NCI-H2171 treated with DMSO at 0.1 percent for 48 hours (cell line): ENCODE measurements at places on chromosomes 16 and 17.

DNA sequence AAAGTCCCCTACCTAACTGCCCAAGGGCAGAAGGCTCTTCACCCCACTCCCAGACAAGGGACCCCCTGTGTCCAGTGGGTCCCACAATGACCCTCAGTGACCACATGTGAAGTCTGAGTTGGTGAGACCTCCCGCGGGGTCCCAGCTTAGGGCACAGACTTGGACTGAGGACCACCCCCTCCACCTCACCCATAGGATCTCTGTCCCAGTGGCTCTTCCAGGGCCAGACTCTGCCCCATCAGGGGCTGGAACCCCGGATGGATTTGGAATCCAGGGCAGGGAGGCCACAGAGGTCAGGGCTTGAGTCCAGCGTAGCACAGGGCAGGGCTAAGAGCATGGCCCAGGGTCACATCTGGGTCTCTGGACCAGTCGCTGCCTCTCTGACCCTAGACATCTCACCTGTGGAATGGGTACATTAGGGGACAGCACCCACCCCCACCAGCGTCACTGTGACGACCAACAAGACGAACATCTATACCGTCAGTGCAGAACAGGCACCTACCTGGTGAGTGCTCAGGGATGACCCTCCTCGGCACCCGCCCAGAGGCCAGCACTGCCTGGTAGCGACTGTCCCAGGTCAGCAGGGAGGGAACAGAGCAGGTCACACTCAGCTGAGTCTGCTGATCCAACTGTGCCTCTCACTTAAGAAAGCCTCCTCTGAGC is 37.7 kb downstream of the TNFRSF13B start:
- no peak for DNase-seq

- no peak for DNase-seq
These were observed 14.2 kb downstream of the BANP start for GRCh38 chr16:87965417-87965816.

GRCh38 chr16:72400257-72401083 is 228.5 kb upstream of the PMFBP1 start:
- DNase-seq, result peak; percentile 79

DNA sequence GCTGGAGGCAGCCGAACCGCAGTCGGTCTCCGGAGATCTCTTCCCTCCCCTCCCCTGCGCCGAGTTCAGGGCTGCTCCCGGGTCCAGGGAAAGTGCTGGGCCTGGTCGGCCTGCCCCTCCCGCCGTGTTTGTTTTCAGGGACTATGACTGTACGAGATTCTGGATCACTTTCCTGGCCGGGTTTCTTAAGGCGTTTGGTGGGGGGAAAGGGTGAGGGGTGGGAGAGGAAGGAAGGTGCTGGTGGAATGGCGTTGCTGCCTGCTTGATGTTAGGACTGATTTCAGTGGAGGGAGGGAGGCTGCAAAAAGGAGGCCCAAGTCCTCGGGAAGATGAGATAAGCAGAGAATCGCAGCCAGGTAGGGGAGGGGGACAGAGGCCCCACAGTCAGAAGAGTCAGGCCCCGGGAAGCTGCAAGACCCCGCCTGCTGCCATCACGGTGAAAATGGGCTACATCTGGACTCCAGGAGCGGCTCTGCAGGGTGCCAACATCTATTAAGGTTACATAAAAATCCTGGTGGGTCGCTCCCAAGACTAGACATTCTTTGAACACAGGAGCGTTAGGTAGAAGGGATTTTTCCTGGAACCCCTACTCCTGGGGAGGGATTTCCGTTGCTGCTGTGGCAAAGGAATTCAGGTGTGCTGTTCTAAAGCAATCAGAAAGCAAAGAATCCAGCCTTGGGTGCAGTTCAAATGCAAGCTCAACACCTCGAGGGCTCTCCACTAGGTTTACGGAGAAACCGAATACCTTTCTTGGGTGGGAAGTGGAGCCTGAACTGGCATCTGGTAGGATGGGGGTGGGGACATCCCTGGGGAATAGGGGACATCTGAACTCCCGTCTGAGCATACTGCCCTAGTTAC is 1.2 kb downstream of the ARHGAP44 start:
- DNase-seq, result peak; percentile 97

DNA sequence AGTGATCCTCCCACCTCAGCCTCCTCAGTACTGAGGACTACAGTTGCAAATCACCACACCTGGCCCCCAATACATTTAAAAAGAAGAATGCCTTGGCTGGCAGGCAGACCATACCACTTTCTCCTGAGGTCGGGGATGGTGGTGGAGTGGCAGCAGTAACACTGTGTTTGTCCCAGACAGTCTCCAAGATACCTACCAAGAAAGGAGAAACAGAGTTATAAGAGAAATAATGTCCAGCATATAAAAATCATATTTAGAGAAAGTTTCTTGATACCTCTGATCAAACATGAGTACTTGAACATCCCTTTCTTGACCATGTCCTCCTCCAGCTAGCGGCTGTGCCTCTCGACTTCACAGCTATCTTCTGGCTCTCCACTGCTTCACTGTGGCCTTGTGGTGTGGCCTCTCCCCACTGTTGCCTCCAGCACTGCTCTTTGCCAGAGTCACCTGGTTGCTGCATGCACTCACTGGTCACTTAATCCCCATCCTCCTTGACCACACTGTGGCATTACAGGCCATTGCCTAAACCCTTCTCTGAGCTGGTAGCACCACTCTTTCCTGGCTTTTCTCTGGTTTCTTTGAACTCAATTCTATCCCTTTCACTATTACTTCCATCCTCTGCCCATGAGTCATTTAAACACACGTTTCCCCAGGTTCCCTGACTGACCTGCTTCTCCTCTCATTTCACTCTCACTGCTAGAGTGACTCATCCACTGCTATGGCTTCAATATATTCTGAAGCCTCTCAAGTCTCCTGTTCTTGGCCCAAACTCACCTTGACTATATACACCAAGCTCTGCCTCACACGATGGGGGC is 45.2 kb downstream of the XPO6 start:
- no peak for DNase-seq

GRCh38 chr17:79104898-79105600 is 30.4 kb downstream of the ENGASE start:
- no peak for DNase-seq

- DNase-seq, result no peak
These were observed 6.0 kb downstream of the NDEL1 start for GRCh38 chr17:8441690-8442089.

- DNase-seq, result no peak
These were observed 108.3 kb upstream of the ZNF750 start for GRCh38 chr17:82948081-82948511.

DNA sequence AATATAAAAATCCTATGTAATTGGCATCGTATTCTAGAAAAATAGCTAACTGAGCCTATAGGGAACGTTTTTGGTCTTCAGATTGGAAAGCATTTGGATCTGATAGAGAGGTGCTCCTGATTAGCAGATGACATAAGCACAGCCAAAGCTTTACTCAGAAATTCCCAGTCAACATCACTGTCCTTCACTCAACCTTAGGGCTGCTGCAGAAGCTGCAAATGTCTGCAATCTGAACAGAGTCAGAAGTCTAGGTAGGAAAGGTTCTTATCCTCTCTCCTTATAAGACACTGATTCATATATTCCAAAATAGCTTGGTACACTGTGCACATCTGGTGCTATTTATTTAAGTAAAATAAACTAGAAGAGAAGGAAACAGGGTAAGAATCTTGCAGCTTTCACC is 19.2 kb downstream of the STRADA start:
- DNase-seq, result no peak

- no peak for DNase-seq
These were observed 98.8 kb downstream of the SYCE1L start for GRCh38 chr16:77297996-77298395.

- peak; percentile 51 for DNase-seq
These were observed at the start of gene PRKCA for GRCh38 chr17:66301864-66302741. Gene PRKCA (plus strand): TSS chr17:66302613.

GRCh38 chr17:28345419-28346198 is 10.0 kb downstream of the TNFAIP1 start:
- DNase-seq, result no peak

- DNase-seq, result peak; percentile 36
These were observed 2.9 kb upstream of the BCL6B start for GRCh38 chr17:7019839-7020519.

GRCh38 chr17:80839026-80839345 is 152.7 kb upstream of the CHMP6 start:
- peak; percentile 49 for DNase-seq

DNA sequence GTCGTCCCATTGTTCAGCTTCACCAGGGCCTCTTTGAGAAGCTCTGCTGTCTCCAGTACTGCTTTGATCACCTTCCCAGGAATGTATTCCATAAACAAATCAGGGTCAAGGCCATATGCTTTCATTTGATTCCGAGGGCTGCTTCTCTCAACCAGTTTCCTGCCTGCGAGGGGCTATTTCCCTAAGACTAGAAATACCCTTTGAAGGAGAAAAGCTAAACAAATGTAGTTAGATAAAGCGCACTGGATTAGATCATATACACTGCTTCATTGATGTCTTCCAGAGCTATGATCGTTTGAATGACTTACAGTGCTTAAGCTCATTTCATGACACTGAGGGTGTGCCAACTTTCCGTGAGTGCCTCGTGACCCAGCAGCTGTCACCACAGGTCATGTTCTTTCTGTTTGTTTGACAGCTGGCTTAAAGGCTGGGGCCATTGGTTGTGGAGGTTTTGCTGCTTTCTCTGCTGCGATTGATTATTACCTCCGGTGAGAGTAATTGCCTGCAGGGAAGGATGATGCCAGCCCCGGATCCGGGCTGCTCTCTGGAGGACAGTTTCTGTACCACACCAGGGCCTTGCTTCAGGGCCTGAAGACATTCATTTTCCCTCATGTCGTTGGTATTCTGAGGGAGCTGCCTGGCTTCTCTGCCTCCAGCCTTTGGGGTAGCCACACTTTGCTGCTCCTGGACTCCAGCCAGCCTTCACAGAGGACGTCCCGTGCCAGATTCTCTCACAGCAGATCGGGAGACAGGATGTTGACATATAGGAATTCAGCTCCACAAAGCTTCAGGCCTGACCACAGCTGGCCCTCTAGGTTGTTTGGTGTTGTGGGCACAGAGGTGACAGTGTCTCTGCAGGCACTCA is 3.9 kb downstream of the TIMM22 start:
- peak; percentile 76 for DNase-seq

- DNase-seq, result no peak
These were observed 44.3 kb downstream of the SOCS3 start for GRCh38 chr17:78315355-78316114.

- DNase-seq, result no peak
These were observed 4.9 kb downstream of the CDH11 start for GRCh38 chr16:65116818-65117430.

GRCh38 chr16:3182608-3183444 is 5.2 kb upstream of the OR1F1 start:
- DNase-seq, result peak; percentile 53

GRCh38 chr17:77768248-77768852 is 190.2 kb upstream of the TNRC6C start:
- no peak for DNase-seq

GRCh38 chr17:59149841-59150511 is 5.0 kb downstream of the SKA2 start:
- DNase-seq, result no peak

GRCh38 chr17:6496640-6497441 is 52.6 kb downstream of the PIMREG start:
- peak; percentile 15 for DNase-seq
